ENCODE measurements at places on chromosomes 7 and 10. TPM values are rescaled to one million over a fixed set of nuclear protein-coding genes. Genes with fewer than 3 reads are reported as not detected.

The BTBD16 gene
- not detected for total RNA-seq

The RRP12 gene
- 35.6 TPM for total RNA-seq

The NEUROG3 gene
- total RNA-seq: not detected

The SMIM30 gene
- 24.6 TPM for total RNA-seq

The AKR1D1 gene
- total RNA-seq: not detected

DNA sequence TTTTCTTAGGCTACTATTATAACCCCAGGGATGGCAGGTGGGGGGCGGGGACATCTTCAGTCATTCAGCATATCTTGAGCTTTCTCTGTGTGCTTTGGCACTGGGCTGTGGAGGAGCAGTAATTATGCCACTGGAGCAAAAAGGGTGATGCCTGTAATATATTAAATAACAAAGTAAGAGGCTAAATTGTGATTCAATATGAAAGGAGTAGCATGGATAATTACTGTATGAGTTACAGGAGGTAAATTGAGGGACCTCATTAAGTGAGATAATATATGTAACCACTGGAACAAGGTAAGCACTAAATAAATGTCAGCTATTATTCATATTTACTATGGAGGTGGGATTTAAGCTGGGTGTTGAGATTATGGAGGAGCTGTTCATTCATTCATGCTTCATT, 3.3 kb upstream of the STN1 start:
- peaks cover 10% of the 10 kb centered on the region for H3K4me1 ChIP-seq
- DNase-seq: no peak
- no peak overlapping the region for H3K4me3 ChIP-seq
- H3K27ac ChIP-seq: no peak overlapping the region
- peaks cover 17% of the 10 kb centered on the region for H3K36me3 ChIP-seq

- H3K4me3 ChIP-seq: no peak overlapping the region
- no peak overlapping the region for H3K27ac ChIP-seq
- H3K4me1 ChIP-seq: no peaks in the 10 kb centered on the region
- no peaks in the 10 kb centered on the region for H3K27me3 ChIP-seq
- no peak for DNase-seq
These were observed 12.0 kb upstream of the TMEM213 start for GRCh38 chr7:138785587-138786437.

DNA sequence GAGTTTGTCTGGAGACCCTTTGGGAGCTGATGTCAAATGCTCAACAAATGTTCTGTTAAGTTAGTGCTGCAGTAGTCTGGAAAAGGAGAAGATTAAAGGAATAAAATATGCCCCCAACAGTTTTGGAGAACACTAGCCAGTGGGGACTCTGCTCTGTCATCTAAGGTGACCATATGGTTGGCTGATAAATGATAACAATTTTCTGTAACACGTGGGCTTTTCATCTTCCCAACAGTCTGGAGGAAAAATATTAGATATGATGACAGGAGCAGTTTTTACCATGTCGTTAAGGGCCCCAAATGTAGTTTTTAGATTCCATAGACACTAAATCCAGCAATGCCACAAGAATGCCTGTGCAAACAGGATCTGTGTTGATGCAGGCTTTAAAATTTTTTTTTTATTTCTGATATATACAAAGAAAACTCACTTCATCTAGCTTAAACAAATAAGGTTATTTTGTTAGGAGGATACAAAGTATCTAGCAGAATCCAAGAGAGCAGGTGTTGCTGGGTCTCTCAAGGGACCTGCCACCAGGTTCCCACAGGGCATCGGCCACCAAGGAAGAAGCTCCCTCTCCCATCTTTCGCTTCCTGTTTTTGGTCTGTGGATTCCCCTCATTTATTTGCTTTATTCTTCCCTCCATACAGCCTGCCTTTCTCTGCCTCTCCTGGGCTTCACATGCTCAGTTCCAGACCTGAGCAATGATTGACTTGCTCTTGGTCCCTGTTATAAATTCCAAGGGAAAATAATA, 6.2 kb upstream of the CFAP58 start:
- H3K4me1 ChIP-seq: peaks cover 15% of the 10 kb centered on the region
- H3K4me3 ChIP-seq: no peak overlapping the region
- no peak for DNase-seq
- peaks cover 7% of the 10 kb centered on the region for H3K36me3 ChIP-seq
- H3K27me3 ChIP-seq: peaks cover 3% of the 10 kb centered on the region

- peaks cover 4% of the 10 kb centered on the region for H3K27me3 ChIP-seq
- H3K36me3 ChIP-seq: no peaks in the 10 kb centered on the region
- no peak overlapping the region for H3K27ac ChIP-seq
- no peak for DNase-seq
- H3K4me1 ChIP-seq: no peaks in the 10 kb centered on the region
These were observed 515.2 kb downstream of the REEP3 start for GRCh38 chr10:64036321-64036930.

DNA sequence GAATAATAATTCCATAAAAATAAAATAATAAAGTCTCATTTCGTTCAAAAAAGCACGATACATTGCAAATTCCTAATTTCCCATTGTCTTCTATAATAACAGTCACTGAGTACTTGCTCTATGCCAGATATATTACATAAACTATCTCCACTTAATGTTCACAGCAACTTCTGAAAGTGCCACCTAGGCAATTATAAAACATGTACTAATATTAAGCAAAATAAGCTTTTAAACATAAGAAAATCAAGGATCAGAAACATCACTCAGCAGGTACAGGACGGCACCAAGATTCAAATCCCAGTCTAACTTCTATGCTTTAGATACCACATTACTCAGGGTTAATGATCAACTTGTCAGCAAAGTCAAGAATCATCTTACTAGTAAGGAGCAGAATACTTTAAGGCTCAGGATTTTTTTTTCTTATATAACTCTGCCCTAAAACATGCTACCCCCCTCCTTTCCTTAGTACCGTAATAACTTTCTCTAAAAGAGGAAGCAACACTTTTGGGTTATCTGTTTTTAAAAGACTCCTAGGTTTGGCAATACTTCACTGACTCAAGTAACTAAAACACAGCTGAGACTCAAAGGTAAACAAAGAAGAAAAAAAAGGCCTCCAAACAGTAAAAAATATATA, 51.3 kb downstream of the USP6NL start:
- no peak overlapping the region for H3K4me3 ChIP-seq
- H3K27me3 ChIP-seq: peaks cover 2% of the 10 kb centered on the region
- H3K36me3 ChIP-seq: no peaks in the 10 kb centered on the region
- H3K4me1 ChIP-seq: no peaks in the 10 kb centered on the region

DNA sequence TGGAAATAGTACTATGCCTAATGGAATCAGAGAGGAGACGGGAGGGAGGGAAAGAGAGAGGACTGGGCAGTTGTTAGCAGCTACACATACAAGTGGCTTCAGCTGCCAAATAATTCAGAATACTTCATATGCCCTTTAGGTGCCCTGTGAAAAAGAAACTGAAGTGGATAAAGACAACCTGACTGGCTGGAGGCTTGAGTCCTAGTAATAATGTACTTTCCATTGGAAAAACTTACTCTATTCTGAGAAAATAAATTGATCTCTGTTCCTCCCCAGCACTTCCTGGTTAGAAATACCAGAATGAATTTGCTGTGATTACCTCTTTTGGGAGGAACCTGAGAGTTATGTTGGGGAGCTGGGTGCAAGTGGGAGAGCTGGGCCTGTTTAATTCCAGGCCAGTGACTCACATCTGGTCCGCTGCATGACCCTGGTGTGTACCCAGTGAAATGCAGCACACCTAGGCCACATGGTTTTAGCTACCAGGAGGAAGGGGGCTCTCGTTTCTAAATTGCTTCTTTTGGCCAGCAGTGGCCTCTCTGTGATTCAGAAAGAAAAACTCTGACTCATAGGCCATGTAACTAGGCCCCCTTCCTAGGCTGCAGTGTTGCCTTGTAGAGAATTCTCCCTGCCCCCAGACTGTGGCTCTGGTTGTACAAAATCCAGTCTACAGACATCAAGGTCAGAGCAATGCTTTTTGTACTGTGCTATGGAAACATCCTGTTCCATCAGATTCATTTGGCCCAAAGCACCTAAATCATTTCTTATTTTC, 6.5 kb downstream of the AGFG2 start:
- DNase-seq: peak; percentile 55
- H3K36me3 ChIP-seq: peaks cover 45% of the 10 kb centered on the region
- H3K4me1 ChIP-seq: peaks cover 97% of the 10 kb centered on the region
- H3K27ac ChIP-seq: peak overlapping the region; percentile 87
- H3K4me3 ChIP-seq: peak overlapping the region; percentile 57

DNA sequence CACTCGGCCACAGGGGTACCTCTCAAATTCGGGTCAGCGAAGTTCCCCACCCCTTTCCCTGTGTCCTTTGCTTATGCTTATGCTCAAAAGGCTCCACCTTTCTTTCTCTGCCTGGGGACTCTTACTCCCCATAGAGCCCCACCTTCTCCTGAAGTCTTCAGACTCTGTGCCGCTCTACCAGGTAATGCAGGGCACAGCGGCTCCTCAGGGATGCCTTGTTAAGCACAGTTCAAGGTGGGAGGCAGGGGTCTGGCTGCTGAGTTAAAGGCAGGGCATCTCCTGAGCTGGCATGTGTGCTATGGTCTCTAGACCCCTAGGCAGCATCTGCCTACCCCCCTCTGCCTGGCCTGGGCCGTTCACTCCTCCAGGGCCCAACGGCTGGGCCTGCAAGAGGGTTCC, 3.0 kb upstream of the CXCL12 start:
- H3K4me1 ChIP-seq: peaks cover 7% of the 10 kb centered on the region
- no peak overlapping the region for H3K27ac ChIP-seq
- H3K36me3 ChIP-seq: no peaks in the 10 kb centered on the region
- H3K4me3 ChIP-seq: no peak overlapping the region

DNA sequence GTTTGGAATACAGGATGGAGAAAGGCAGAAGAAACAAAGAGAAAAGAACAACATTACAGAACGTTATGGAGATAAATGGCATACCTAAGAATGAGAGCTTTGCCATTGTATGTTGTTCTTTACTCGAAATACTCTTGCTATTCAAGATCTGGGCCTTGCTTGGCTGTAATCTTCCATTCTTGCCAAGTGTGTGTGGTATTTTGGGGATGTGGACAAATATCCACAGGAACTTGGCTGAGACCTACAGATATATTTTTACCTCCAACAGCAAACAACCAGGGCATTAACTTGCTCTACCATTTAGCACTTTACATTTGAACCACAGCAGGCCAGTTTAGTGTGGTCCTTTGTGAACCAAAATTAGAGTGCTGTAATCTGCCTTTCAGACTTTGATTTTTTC, 76.3 kb downstream of the DKK1 start:
- no peaks in the 10 kb centered on the region for H3K4me1 ChIP-seq

Data from activated CD8-positive, alpha-beta T cell treated with anti-CD3 and anti-CD28 coated beads, Interleukin-2, amount 10 ng/mL, durations not matched to agents 7 days and 5 days (primary cell).